ENCODE measurements at places on chromosomes 1 and 21. TPM values are rescaled to one million over a fixed set of nuclear protein-coding genes. Genes with fewer than 3 reads are reported as not detected.

DNA sequence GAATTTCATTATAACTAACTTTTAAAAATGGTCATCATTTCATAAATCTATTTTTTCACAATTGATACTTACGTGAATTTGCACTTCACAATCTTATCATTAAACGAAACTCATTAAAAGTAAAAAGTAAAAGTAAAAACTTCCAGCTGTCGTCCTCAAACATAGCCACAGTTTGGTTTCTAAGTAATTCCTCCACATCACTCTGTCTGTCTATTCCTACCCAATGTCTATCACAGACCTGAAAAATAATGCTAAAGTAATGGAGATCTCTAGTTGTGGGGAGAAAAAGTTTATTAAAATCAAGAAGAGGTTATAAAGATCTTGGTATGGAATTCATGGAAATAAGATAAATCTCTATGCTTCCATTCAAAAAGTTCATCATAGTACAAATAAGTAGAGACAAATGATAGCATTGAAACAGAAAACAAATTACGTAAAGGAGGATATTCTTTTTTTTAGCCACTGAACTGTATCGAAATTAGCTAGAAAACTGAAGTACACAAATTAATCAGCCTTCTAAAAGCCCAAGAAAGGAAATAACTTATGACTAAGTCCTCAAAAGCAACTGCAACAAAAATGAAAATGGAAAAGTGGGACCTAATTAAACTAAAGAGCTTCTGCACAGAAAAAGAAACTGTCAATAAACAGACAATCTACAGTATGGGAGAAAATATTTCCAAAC, 148.6 kb downstream of the TIAM1 start:
- H3K36me3 ChIP-seq = no peaks in the 10 kb centered on the region
- H3K4me1 ChIP-seq = no peaks in the 10 kb centered on the region
- no peaks in the 10 kb centered on the region for H3K27me3 ChIP-seq
- H3K4me3 ChIP-seq = no peak overlapping the region

- DNase-seq = no peak
- no peak overlapping the region for H3K27ac ChIP-seq
- H3K36me3 ChIP-seq = no peaks in the 10 kb centered on the region
- H3K4me3 ChIP-seq = no peak overlapping the region
- H3K27me3 ChIP-seq = 0 out of 2 replicates have a peak, but pooled peaks cover 2% of the 10 kb centered on the region
- no peaks in the 10 kb centered on the region for H3K4me1 ChIP-seq
Observed at GRCh38 chr21:37647781-37648180, 268.5 kb downstream of the KCNJ6 start.

DNA sequence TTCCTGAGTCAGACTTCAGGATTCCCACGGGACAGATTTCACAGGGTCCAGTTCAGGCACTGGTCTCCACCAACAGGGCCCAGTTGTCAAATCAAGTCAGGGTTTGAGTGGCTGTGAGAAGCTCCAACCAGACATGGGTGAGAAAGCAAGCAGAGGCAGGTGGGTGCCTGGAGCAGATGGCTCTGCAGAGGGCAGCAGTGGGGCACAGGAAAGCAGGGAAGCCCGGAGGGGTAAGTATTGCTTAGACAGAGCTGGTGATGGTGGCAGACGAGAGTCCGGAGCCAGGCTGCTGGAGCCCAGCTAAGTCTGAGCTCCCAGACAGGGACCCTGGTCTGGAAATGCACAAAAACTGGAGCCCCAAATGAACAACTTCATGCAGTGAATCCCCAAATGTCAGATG, 40.4 kb downstream of the RIMS3 start:
- no peak overlapping the region for H3K4me3 ChIP-seq
- no peak overlapping the region for H3K27ac ChIP-seq
- peaks cover 15% of the 10 kb centered on the region for H3K4me1 ChIP-seq
- no peak for DNase-seq

- no peaks in the 10 kb centered on the region for H3K27me3 ChIP-seq
- no peaks in the 10 kb centered on the region for H3K36me3 ChIP-seq
- no peak overlapping the region for H3K27ac ChIP-seq
- no peak for DNase-seq
Observed at GRCh38 chr1:30335997-30336390, 387.4 kb downstream of the MATN1 start.

- no peaks in the 10 kb centered on the region for H3K4me1 ChIP-seq
- H3K27me3 ChIP-seq = no peaks in the 10 kb centered on the region
Observed at GRCh38 chr1:15507278-15507677, 16.7 kb downstream of the CASP9 start.

DNA sequence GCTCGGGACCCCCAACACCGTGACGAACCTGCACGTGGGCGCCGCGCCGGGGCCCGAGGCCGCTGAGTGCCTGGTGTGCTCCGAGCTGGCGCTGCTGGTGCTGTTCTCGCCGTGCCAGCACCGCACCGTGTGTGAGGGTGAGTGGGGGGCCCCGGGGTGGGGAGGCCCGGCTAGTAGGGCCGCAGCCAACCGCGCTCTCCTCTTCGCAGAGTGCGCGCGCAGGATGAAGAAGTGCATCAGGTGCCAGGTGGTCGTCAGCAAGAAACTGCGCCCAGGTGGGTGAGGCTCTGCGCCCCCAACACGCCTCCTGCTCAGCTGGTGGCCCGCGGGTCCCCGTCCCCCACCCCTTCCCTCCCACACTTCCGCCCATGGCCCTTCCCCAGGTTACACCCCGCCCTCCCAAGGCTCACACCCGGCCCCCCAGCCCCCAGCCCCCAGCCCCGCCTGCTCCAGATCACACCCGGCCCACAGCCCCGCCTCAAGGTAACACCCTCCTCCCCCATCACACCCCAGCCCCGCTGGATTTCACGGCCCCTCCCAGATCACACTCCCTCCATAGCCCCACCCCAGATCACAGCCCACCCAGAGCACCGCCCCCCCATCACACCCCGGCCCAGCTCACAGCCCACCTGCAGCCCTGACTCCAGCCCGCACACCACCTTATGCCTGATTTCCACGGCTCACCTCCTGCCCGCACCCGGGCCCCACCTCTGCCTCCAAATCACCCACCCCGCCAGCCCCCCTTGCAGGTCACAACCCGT, 2.4 kb upstream of the MMP23B start:
- no peak for DNase-seq
- no peaks in the 10 kb centered on the region for H3K4me1 ChIP-seq
- H3K36me3 ChIP-seq = no peaks in the 10 kb centered on the region
- H3K27me3 ChIP-seq = no peaks in the 10 kb centered on the region
- H3K4me3 ChIP-seq = no peak overlapping the region

GRCh38 chr1:69263921-69264391, 303.8 kb upstream of the LRRC7 start:
- H3K4me3 ChIP-seq = no peak overlapping the region
- no peaks in the 10 kb centered on the region for H3K36me3 ChIP-seq
- H3K4me1 ChIP-seq = no peaks in the 10 kb centered on the region
- no peak for DNase-seq
- no peaks in the 10 kb centered on the region for H3K27me3 ChIP-seq

DNA sequence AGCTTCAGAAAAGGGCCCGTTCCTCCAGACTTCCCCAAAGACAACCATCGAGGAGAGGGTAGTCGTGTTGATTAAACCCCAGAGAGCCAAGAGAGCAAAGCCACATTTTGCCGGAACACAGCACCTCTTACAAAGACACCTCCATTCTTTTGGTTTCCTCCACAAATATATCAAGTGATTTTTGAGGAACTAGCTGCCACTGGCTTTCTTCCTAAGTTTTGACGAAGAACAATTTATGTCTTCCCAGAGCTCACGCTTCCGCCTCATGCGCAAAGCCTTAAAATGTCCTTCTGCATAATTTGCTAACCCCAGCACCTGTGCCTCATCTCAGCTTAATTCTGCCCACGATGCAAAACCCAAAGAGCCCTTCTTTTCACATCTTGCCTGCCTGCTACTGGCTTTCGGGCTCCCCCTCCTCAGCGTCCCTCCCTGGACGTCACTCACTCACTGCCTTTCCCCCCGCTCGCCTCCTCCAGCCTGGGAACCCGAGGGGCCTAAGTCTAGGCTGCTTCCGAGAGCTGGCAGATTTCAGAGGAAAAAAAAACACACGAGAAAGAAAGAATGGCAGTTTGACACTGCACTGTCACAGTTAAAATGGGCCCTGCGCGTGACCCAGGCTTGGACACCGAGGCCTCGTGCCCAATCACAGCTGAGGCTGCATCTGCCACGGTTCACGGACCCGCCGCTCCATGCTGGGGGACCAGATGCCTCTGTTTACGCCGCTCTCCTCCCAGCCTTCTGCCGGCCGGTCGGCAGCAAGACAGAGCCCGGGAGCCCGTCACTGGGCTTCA, 77.6 kb upstream of the IFNAR2 start:
- H3K27ac ChIP-seq = no peak overlapping the region
- H3K27me3 ChIP-seq = no peaks in the 10 kb centered on the region
- no peak overlapping the region for H3K4me3 ChIP-seq
- DNase-seq = no peak

DNA sequence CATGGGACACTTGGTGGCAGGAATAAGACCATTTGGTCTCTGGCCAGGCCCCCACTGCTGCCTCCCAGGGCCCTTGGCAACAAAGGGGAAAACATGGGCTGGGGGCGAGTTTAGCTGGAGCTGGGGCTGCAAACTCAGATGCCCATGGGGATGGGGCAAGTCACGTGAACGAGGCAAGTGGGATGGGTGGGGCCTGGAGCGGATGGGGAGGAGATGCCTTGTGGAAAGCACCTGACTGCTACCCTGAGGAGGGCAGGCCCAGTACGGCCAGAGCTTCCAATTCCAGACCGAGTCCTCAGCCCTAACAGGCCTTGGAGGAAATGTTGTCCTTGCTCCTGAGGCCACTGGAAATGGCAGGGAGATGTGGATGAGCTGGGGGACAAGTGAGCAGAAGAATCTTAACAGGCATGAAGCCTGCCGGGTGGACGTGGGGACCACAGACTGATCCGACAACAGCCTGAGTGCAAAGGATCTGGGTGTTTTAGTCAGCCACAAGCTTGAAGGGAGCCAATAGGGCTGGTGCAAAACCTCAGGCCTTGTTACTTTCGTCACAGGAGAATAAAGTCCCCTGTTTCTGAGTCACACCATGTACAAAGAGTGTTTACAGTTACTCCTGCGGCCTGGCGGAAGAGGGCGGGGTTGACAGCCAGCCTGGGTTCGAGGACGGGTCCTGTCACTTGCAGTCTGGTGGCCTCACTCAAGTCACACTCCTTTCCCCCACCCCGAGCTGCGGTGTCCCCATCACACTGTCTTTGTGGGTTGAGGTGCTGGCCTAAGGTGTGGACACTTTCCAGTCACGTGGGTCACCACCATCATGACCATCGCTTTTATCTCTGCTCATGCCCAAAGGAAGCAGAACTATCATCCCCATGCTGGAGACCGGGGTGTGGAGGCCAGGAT, 19.1 kb downstream of the RUNX3 start:
- peaks cover 3% of the 10 kb centered on the region for H3K4me1 ChIP-seq
- H3K4me3 ChIP-seq = no peak overlapping the region
- peaks cover 56% of the 10 kb centered on the region for H3K36me3 ChIP-seq

DNA sequence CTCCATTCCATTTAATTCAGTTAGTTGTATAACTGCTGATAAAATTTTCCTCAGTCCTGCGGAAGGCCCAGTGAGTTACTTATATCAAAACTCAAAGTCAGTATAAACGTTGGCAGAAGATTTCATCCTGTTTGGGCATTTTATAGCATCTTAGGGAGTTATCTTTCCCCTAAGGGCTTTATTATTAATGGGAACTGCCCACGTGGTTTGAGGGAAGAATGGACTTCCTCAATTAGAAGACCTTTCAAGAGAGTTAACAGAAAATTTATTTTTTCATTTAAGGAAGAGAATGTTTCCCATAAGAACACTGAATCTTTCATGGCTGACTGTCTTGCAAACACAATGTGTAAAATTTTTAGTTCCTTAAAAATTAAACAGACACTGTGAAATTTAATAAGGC, 400.1 kb downstream of the NEGR1 start:
- H3K4me3 ChIP-seq = no peak overlapping the region
- no peaks in the 10 kb centered on the region for H3K4me1 ChIP-seq
- no peaks in the 10 kb centered on the region for H3K27me3 ChIP-seq
- H3K27ac ChIP-seq = no peak overlapping the region
- H3K36me3 ChIP-seq = no peaks in the 10 kb centered on the region

DNA sequence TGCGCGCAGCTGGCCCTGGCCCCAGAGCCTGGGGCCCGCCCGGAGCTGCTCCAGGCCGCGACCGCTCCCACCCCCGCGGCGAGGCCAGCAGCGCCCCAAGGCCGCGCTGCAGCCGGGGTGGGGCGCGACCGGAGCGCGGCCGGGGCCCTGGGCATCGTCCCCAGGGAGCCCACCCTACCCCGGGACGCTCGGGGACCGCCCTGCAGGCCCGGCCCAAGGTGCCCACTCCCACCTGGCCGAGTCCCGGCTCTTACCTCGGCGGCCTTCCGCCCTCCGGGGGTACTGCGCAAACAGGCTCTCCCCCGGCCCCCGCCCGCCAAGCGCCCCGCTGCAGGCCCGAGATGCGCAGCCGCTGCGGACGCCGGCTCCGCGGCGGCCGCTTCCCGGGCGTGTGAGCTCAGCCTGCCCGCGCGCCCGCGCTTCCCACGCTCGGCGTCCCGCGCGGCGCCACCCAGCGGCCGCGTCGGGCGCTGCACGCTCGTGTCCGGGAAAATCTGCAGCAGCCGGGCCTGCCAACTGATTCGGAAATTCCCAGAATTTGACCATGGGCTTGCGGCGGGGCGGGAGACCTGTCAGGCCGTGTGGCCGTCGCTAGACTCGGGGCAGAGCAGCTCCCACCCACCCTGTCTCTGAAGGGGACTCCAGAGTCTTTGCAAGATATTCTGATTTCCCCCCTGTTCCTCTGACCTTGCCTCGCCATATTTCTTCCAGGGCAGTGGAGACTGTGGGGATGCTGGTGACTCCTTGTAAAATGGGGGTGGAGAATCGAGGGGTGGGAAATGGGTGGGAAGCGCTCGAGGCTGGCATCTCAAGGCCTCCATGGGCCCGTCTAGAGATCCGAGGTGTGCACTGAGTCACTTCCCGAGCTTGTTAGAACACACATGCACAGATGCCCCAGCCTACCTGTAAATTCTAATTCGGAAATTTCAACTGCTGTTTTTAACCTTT, 41.9 kb downstream of the CD34 start:
- peak overlapping the region; percentile 77 for H3K27ac ChIP-seq
- DNase-seq = no peak
- peaks cover 55% of the 10 kb centered on the region for H3K4me1 ChIP-seq
- peak overlapping the region; percentile 97 for H3K4me3 ChIP-seq
- no peaks in the 10 kb centered on the region for H3K36me3 ChIP-seq
- H3K27me3 ChIP-seq = no peaks in the 10 kb centered on the region

DNA sequence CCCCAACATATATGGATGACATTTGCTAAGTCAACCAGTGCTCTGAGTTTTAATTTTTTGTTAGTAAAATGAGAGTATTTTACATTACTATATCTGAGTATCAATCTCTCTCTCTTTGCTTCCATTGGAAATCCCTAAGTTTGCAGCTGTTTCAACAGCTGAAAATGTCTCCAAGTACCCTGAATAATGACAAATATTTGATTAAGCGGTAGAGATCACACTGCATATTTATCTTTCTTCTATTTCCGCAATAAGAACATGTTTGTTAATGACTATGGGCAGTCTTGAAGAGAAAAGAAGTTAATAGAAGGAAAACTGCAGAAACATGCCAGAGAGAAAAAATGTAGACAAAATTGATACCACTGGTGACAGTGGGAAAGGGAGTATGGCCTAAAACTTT, 1117.5 kb downstream of the NCAM2 start:
- H3K27me3 ChIP-seq = no peaks in the 10 kb centered on the region
- no peak for DNase-seq
- no peaks in the 10 kb centered on the region for H3K36me3 ChIP-seq
- H3K27ac ChIP-seq = no peak overlapping the region
- H3K4me1 ChIP-seq = no peaks in the 10 kb centered on the region

GRCh38 chr1:43451701-43452532, 1.8 kb downstream of the HYI start:
- peaks cover 7% of the 10 kb centered on the region for H3K4me1 ChIP-seq
- H3K27me3 ChIP-seq = no peaks in the 10 kb centered on the region
- H3K36me3 ChIP-seq = peaks cover 21% of the 10 kb centered on the region
- DNase-seq = no peak
- no peak overlapping the region for H3K27ac ChIP-seq

Gene CYP4X1
- total RNA-seq = not detected

Gene BRDT
- total RNA-seq = not detected

Gene SLFNL1
- total RNA-seq = 0.24 TPM

Gene CD1C
- total RNA-seq = 8.4 TPM

Gene RORC
- not detected for total RNA-seq

Gene INSRR
- total RNA-seq = not detected
